Anterior cingulate cortex (tissue), 58 donors: ENCODE measurements at places on chromosomes 7 and 10.

DNA sequence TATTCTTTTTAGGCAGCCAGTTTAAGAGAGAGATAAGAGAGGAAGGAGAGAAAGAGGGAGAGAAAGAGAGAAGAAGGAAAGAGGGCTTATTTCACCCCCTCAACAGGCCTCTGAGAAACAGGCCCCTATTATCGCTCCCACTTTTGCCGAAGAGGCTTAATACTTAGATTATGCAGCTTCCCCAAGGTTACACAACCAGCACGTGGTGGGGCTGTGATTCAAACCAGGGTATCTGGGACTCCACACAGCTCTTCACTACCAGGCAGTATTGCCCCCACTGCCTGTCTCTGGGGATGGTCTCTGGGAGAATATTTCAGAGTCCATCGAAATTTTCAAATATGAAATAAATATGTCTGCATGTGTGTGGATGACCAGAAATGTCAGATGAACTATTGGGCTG, 3.0 kb downstream of the GIMAP1 start:
- no peak for DNase-seq

- DNase-seq, result no peak
Measured at GRCh38 chr10:116237970-116238369, 35.0 kb downstream of the GFRA1 start.

GRCh38 chr7:15848362-15848761, 161.9 kb upstream of the MEOX2 start:
- no peak for DNase-seq

- no peak for DNase-seq
Measured at GRCh38 chr7:156493942-156494341, 146.6 kb upstream of the RNF32 start.

- DNase-seq, result no peak
Measured at GRCh38 chr7:54906963-54907362, 111.9 kb upstream of the EGFR start.

DNA sequence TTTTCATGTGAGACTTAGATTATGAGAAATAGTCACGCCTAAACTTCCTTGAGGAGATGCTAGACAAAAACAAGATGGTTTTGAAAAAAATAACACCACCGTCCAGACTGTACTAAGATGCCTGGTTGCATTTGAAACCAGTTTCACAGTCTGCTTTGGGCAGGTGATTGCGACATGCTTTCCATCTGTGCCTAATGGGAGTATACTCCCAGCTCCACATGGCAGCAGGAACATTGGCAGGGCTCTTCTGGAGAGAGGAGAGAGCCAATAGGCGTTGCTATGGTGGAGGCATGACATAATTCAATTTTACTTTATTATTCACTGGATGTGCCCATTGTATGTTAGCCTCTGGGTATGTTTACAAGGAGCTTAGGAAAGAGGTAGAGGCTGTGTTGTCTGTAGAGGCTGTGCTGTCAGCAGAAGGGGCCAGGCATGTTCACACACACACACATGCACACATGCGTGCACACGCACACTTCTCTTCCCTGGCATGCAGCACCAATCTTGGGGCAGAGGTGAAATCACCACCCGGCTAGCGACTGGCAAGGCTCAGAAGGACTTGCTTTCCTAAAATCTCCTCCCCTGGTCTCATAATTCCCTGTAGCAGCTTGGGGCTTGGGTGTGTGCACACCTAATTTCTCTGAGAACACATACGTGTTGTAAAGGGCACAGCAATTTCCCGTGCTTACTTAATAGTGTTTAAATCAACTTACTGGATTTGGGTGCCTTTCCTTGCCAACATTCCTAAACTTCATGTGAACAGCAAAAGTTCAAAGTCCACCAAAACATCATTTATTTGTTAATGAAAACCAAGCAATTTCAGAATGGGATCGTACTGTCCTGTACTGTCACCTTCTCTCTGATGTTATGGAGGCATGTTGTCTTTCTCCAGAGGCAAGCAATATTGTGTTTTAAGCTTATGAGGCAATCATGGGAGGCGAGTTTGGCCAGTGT, 162.1 kb downstream of the TCF7L2 start:
- no peak for DNase-seq

GRCh38 chr7:130461272-130461671, 20.5 kb upstream of the CEP41 start:
- DNase-seq, result no peak

- DNase-seq, result no peak
Measured at GRCh38 chr7:83649701-83650100, 762 bp upstream of the SEMA3E start.

DNA sequence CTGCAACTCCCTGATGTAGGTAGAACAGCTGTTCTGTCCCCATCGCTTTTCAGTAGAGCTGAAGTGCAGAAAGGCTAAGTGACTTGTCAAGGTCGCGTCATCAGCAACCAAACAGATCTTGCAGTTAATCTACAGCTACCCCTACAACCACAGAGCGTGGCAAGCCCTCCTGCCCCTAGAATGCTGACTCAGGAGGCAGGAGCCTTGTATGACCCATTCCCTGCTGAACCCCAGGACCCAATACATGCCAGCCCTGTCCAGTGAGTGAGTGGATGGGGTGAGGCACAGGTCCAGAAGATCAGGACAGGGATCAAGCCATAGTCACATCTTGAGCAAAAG, 26.6 kb upstream of the GJD4 start:
- no peak for DNase-seq

DNA sequence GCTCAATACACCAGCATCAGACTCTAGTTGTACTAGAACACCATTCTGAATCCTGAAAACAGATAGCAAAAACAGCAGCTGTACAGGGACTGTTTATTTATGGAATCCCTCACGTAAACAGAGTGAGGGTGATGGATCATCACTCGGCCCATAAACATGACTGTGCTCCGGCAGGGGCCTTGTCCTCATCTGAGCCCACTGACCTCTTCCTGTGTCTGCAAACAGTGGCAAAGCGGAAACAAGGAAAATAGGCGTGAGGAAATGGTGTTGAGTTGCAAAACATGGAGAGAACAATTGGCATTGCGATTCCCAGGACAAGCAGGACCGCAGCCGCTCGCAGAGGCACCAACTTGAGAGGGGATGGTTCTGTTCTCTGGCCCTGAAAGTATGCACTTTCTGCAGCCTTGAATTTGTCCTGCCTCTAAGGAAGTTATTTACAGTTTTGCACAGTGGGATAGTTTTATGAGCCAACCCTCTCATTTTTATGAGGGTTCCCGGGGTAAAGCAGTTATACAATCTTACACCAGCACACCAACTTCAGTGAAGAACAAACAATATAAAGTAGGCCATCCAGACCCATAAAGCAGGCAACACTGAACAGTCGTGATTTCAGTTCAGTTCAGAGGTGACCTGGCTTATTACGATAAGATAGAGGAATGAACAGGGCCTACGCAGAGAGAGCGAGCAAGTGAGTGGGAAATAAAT, 248.0 kb upstream of the FZD8 start:
- no peak for DNase-seq
